ENCODE measurements at places on chromosomes 2 and 18. TPM values are rescaled to one million over a fixed set of nuclear protein-coding genes. Genes with fewer than 3 reads are reported as not detected.

DNA sequence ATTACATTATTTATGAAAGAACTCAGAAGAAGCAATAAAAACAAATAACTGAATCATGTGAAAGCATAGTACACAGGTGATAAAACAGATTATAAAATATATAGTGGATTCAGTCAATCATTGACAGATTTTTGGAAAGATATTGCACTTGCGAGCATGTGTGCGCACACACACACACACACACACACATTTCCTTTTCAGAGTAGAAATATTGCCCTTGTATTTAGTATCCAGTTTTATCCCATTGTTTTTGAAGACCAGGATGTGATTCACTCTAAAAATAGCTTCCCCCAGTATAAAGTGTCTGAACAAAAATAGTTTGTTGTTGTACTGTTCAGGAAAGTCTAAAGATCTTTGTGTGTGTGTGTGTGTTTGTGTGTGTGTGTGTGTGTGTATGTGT lies 145.5 kb downstream of the CALCRL start:
- no peak for DNase-seq

DNA sequence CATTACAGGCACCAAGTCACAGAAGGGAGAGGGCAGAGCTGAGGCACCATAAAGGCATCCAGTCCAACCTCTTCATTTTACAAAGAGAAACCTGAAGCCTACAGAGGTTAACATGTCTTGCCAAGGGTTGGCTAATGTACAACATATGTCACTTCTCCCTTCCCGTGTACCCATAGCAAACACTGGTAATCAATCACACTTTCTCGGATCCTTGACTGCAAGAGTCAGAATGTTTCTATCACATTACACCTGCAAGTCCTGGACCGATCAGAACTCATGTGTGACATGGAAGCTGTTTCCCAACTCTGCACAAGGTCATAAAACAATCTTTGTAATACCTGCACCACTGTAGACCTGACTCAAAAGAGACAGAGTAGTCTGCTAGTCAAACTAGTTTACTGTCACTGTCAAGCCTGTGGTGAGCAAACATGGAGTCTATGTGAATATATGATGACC lies 6.0 kb downstream of the ANKRD44 start:
- DNase-seq, result no peak

DNA sequence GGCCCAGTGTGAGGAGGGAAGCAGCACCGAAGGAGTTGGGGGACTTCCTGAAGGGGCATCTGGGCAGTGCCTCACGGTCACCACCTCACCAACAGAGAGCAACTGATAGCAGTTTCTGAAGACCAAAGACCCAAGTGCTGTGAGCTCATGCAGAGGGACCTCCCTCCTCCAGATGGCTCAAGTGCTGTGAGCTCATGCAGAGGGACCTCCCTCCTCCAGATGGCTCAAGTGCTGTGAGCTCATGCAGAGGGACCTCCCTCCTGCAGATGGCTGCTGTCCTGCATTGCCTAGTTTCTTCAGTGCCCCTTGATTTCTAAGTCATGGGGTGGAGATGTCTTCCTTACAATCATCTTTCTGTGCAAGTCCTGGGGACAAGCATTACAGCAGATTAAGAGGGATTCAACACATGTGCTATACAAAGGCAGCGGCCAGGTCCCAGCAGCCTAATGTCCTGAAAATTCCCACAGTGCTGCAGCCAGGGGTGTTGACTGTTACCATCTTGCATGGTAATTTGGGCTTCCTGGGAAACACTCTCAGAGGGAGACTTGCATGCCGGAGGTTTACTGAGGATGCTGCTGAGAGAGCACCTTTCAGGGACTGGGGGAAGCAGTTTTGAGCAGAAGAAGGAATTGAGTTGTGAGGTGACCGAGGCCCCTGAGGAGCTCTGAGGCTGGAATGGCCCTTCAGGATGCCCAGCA lies 409.3 kb downstream of the GALR1 start:
- no peak for DNase-seq

- DNase-seq, result no peak
These were observed 30.0 kb downstream of the TGFA start for GRCh38 chr2:70523672-70523995.

- no peak for DNase-seq
These were observed 8.4 kb upstream of the PER2 start for GRCh38 chr2:238296638-238297457.

DNA sequence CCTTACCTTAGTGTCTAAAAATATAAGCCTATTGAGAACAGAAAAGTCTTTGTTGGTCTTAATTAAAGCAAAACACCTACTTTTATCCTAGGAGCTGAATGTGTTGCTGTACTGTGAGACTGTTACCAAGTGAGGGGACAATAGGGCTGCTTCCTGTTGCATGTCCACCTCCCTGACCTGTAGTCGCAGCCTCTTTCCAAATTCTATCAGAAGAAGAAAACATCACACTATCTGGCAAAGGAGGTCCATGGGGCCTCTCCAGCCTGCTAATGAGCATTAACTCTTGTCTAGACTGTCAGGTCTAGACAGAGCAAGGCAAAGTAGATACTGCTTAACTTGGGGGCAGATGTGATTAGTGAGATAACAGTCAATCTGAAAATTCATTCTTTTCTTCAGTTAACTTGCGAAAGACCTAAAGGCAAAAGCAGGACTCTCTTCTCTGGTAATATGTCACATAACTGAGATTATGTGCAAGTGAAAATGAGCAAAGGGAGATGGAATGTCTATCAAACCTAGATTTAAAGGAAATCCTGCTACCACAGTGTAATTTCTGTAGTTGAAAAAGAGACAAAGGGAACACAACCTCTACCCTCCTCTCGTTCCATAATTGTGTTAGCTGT lies 66.9 kb downstream of the CDH20 start:
- no peak for DNase-seq

DNA sequence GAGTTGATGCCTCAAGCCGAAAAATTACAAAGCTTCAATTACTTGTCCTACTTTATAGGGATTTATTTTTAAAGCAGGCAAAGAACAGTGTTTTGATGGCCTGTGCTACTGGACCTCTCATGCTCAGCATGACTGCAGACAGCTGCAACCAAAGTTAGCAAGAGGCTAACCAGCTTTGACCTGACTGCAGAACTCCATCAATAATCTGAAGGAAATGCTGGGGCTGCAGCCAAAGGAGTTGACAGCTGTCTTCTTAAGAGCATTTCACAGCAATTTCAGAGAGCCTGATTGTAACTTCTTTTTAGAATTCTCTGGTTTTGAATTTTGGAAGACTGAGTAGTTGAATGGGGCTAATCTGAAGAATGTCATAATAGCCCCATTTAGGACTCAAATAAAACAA lies 46.5 kb upstream of the SESTD1 start:
- no peak for DNase-seq

GRCh38 chr2:134195341-134195740 lies 58.5 kb upstream of the MGAT5 start:
- no peak for DNase-seq

DNA sequence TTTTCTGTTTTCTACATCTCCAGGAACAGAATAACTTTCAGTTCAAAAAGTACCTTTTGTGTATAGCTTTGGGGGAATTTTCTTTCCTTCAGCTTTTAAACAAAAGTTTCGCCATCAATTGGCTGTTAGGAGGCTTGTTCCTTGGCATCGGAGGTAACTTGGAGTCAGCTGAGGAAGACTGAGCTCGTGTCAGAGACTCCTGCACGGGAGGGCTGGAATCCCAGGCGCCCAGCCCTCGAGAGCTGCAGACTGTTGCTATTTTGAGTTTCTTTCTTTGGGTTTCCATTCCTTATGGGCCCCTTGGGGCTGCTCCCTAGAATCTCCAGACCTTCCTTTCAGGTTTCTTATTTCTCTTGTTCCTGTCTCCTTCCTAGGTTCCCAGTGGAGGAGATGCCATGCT lies 8.1 kb downstream of the EMILIN2 start:
- no peak for DNase-seq

DNA sequence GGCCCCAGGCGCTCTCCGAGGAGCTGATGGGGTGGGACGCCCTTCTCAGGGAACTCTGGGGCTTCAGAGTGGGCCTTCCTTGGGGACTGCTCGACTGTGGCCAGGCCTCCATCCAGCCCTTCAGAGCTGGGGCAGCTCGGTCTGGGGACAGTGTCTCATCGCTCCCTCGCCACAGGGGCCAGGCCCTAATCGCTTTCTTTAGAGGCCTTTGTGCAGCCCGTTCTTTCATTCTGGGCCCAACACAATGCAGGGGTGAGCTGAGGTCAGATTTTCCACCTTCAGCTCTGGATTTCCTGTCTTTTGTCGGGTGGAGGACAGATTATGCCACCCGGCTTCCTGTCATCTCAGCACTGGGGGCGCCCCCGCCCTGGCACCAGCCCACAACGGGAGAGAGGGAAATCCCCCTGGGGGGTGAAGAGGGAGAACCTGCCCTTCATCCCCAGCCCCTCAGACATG lies 25.2 kb downstream of the MYCN start:
- no peak for DNase-seq

- DNase-seq, result no peak
These were observed 669.6 kb upstream of the VRK2 start for GRCh38 chr2:57376985-57377384.

DNA sequence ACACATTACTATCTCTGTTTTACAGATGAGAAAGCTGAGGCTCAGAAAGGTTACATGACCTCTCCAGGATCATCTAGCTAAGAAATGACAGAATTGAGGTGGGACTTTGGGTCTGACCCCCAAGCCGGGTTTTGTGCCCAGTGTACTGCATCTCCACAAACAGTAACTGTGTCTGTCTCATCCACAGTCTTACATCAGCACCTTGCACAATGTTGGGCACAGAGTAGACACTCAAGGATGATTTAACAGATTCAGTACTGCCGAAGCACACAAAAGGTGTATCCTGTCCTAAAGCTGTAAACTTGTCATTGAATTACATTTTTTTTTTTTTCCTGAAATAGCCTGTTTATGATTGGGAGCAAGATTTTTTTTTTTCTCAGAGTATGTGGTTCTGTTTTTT lies 84.8 kb downstream of the ADCYAP1 start:
- no peak for DNase-seq

DNA sequence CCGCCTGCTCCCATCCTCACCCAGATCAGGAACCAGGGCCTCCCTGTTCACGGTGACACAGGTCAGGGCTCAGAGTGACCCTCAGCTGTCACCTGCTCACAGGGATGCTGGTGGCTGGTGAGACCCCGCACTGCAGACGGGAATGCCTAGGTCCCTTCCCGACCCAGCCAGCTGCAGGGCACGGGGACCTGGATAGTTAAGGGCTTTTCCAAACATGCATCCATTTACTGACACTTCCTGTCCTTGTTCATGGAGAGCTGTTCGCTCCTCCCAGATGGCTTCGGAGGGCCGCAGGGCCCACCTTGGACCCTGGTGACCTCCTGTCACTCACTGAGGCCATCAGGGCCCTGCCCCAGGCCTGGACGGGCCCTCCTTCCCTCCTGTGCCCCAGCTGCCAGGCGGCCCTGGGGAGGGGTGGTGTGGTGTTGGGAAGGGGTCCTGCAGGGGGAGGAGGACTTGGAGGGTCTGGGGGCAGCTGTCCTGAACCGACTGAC lies 31.7 kb downstream of the GPC1 start:
- DNase-seq, result no peak

DNA sequence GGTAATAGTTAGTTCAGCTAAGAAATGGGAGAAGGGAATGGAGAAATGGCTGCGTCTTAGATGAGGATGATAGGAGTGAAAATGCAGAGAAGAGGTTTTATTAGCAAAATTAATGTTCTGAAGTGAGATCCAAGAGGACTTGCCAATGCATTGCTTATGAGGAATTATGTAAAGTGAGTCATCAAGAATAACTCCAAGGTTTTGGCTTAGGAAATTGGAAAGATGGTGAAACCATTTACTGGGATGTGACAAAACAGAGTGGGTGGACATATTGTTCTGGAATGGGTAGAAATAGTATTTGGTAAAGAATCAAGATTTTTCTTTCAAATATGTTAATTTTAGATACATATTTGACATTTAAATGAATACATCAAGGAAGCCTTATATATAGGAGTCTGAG lies 306.6 kb upstream of the CYRIA start:
- DNase-seq, result no peak

DNA sequence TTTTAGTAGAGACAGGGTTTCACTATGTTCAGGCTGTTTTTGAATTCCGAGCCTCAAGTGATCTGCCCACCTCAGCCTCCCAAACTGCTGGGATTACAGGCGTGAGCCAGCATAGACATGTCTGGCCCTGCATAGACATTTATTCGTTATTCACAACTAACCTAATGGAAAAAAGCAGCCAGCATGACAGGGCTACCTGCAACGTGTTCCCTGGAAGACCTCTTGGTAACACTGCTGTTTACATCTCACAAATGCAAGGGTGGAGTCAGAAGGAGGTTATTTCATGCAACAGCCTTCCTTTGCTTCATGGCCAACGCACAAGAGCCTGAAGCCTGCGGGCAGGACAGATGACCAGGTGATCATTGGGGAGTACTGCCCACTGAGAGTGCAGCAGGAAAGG lies 9.2 kb downstream of the SERPINE2 start:
- no peak for DNase-seq

- DNase-seq, result no peak
These were observed 254.5 kb downstream of the NEDD4L start for GRCh38 chr18:58298251-58299134.

- no peak for DNase-seq
These were observed 1.1 kb downstream of the LMAN1 start for GRCh38 chr18:59357928-59358327.

The TRPM8 gene
- total RNA-seq, result not detected

The ASAP2 gene
- total RNA-seq, result 14.5 TPM

The PPIG gene
- total RNA-seq, result 77.7 TPM

The C2orf74 gene
- total RNA-seq, result 13.6 TPM

The NR4A2 gene
- 0.66 TPM for total RNA-seq
